GM04503 (cell line): ENCODE measurements at places on chromosomes 6 and 20.

- DNase-seq, result peak; percentile 52
Observed at GRCh38 chr6:116144605-116145004, 18.7 kb upstream of the COL10A1 start.

DNA sequence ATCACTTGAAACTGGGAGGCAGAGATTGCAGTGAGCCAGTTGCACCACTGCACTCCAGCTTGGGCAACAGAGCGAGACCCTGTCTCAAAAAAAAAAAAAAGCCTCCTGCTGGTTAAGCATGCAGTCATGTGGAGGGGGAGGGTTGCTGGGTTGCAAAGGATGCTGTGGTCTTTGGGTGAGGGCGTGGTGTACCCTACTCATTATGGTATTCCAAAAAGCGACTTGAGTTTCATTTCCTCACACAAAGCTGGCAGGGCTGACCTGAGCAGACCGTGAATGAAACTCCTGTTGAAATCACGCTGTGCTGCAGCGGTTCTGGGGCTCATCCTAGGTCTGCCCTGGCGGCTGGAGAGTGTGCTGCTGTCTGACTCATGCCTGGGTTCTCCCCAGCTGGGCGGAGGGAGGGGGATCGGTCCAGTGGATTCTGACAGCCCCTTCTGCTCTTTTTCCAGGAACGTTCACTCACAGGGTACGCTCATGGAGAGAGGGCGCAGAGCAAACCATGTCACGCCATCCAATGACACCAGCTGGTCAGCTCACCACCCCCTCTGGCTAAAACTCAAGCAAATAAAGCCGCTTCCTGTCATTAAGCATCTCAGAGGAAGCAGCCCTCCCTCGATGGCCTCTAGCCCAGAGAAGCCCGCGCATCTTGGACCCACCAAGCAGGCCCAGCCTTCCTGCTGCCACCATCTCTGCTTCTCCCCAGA lies 166.2 kb downstream of the SCML4 start:
- DNase-seq, result no peak

GRCh38 chr6:1379017-1379787 lies 10.2 kb upstream of the FOXF2 start:
- DNase-seq, result no peak

- no peak for DNase-seq
Observed at GRCh38 chr20:3994125-3994524, 21.2 kb downstream of the RNF24 start.

- DNase-seq, result no peak
Observed at GRCh38 chr6:37552267-37552666, 52.6 kb upstream of the CCDC167 start.

DNA sequence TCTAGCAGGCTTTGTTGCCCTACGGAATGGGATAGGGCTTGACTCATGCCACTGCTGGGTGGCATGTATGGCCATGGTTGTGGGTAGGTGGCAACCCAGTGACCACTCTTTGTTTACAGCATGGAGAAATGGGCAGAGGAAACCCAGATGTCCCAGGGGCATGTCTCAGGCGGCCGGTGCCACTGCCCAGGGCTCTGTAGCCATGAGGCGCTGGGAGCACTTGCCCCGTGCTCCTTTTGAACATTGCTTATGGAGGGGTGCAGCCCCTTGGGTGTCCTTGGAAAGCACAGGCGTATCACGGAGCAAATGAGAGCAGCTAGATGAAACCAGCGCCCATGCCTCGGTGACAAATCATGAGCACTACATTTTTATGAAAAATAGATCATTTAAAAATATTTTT lies 212.5 kb upstream of the ECI2 start:
- DNase-seq, result no peak

DNA sequence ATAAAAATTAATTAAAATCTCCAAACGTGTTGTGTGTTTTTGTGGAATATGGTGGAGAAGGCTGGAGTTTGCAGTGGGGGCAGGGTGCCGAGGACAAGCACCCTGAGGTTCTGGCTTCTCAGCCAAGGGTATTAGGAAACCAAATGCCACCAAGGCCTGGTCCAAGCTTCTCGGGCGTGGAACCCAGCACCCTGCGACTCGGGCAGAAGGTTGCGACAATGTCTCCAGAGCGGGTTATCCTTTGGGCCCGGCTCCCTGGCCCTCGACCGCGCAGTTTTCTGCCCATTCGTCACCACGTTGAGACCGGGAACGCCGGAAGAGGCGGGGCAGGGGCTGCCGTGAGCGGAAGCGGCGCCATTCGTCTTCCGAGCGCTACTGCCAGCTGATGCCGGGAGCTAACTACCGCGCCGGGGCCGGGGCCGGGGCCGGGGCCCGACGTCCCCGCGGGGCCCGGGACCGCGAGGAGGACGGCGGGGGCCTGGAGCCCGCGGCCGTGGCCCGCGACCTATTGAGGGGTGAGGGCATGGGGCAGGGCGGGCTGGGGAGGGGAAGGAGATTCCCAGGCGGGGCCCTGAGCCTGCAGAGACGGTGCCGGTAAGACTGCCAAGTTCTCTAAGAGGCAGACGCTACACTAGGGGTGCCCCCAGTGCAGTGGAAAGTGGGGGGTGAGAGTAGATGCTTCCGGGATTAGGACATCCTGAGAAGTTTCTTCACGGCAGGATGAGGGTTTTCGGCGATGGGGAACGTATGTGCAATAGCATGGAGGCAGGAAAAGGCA lies at the start of gene RRP36:
RRP36 (plus strand) TSS at position 354 of the 778 bp plus-strand sequence; CDS start at position 386, 32 bp downstream.
- peak; percentile 14 for DNase-seq

- DNase-seq, result no peak
Observed at GRCh38 chr6:111124406-111124805, 37.1 kb downstream of the SLC16A10 start.

DNA sequence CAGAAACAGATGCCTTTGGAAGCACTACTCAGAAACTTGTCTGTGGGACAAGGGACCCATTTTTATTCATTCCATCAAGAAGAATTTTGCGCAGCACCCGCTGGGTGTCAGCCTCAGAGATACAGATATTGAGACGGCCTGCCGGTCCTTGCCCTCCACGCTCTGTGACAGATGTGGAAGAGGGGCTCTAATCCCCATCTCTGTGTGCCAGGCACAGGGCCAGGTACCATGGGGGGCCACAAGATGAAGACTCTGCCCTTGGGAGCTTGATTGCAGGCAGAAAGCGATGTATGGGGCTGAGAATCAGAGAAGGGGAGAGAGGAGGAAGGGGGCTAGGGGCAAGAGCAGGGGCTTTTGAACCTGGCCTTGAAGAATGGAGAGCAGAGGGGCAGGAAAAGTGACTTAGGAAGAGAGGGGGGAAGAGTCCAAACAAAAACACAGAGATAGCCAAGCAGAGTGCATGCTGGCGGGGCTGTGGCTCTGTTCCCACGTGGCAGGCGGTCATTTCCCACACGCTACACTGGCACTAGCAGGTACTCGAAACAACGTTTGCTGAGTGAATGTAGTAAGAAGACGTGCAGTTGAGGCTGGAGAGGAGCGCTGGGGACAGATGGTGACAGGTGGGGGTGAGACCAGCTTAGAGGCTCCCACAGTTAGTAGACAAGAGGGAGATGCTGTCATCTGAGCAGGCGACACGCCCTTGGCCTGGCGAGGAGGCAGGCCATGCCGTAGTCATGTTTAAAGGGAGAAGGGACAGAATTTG lies 170.3 kb upstream of the SNX9 start:
- DNase-seq, result no peak

GRCh38 chr6:22145823-22146677 lies 150.8 kb downstream of the PRL start:
- DNase-seq, result peak; percentile 12
